ENCODE measurements at places on chromosomes 2 and 18.

GRCh38 chr2:20590704-20591515 is 60.0 kb downstream of the HS1BP3 start:
- no peak for DNase-seq

GRCh38 chr2:96957244-96957643 is 29.1 kb downstream of the FAM178B start:
- no peak for DNase-seq

DNA sequence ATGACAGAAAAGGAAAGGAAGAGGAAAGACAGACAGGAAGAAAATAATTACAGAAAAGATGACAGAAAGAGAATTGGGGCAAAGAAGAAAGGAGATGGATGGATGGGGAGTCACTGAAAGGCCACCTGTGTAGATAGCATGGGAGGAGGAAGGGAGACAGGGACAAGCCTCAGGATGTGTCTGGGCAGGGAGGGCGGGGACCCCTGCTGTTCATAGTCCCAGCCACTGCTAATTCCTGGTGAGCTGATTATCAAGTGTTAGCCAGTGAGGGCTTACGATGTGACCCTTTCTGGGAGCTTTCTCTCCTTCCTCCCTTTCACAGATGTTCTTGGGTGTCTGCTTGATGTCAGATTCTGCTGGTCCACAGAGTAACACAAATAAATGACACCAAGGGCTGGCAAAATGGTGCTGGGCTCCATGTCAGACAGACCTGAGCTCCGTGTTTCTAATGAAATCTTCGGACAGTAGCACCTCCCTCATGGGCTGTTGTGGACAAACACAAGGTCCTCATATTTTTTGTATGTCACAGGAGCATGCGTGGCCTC is 13.6 kb downstream of the FHOD3 start:
- DNase-seq, result no peak

DNA sequence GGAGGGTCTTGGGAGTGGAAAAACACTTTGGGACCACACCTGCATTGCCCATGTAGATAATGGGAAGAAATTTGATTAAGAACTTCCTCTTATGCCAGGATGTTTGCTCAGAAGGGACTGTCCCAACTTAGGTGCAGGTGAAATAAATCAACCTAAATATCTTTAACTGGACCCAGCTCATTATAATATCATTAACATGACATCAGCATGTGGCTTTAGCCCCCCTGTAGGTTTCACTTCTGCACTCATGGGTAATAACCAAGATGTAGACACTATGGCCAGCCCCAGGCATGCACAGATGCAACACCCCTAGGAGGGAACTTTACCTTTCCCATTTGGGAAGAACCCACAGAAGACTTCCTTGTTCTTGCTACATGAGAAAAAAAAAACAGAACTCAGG is 227.4 kb upstream of the ZNF804A start:
- DNase-seq, result no peak

- no peak for DNase-seq
Observed at GRCh38 chr2:111100765-111101162, 19.9 kb upstream of the BCL2L11 start.

DNA sequence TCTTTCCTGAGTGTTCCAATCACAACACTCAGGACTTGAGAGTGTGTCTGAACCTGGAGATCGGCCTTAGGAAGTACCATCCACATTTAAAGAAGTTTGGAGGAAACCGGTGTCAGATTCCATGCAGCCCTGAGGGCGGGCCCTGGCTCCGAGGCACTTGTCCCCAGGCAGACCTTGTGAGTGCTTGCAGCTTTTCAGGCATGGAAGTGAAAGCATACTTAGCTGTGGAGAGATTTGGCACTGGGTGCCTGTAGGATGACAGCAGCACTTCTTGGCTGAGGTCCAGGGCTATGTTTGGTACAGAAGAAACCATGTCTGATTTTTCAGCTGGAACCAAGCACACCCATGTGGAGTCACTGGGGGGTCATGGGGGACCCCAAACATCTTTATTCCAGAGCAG is 230.8 kb downstream of the SEPTIN10 start:
- no peak for DNase-seq

GRCh38 chr2:4381049-4381448 is 677.7 kb downstream of the DCDC2C start:
- DNase-seq, result no peak

DNA sequence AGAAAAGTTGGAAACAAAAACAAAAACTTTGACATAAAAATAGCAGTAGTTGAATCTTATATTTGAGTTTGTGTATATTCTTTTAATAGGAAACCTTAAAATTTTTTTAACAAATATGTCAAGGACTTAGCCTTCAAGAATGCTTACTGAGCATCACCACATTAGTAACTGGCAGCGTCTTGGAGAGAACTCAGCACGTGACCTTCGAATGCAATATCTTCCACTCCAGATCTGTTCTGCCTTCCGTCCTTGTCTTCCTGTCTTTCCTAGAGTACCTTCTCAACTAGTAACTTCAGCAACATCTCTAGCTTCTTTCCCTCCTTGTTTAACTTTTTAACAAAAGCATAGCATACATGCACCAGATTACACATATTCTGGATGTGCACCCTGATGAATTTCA is 972 bp downstream of the RSAD2 start:
- DNase-seq, result no peak
